ENCODE measurements at places on chromosomes 2 and 18.
A peak's percentile ranks its signal among the peaks of the same experiment; 100 is the strongest.

DNA sequence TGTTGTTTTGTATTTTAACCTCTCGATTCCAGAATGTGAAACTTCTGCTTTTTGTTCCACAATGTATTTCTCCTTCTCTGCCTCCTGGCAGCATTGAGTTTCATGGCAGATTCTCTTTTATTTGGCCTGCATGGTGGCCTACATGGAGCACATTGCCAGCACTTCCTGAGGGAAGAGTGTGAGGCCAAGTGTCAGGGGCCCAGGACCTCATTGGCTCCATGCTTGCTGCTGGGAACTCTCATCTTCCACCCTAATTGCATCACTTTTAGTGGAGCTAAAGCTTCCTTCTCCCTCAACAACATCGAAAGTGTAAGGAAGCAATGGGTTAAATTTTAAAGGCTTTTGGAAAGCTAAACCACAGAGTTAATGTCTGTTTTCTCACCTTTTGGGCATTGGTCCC, 9.5 kb downstream of the TRIB2 start:
- DNase-seq = no peak

DNA sequence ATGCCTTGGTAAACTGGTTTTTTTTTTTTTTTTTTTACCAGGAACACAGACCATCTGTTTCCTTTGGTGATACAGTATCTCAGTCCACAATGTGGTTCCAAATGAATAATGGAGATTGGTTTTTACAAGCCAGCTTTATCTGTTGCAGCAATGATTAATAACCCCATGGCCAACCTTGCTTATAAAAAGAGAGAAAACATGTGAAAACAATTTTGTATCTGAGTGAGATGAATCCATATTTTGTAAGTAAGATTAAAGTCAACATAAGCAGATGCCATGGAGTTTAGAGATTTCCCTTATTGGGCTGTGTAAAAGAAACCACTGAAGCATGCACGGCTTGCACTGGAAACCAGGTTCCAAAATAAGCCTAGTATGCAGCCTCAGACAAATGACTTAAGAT, 108.6 kb upstream of the CNTNAP5 start:
- peak; percentile 2 for DNase-seq

DNA sequence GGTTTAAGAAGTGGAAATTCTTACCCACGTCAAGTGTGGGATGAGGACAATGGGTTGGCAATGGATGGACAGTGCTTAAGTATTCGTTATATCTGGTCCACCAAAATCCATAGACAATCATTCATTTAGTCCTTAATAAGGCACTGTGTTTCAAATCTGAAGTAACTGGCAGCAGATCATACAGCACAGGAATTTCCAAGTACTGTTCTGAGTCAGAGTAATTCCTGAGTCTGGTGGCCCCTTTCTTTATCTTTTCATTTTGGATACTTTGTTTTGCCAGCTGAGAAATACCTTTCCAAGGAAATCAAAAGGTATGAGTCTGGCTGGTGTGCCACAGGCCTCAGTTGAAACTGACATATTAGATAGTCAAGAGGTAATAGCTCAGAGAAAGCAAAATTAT, 31.4 kb upstream of the CCDC102B start:
- DNase-seq = no peak

- DNase-seq = peak; percentile 27
These were observed 580.1 kb downstream of the ZEB2 start for GRCh38 chr2:143939626-143940330.

- DNase-seq = no peak
These were observed 43.1 kb upstream of the LONRF2 start for GRCh38 chr2:100365434-100365833.

DNA sequence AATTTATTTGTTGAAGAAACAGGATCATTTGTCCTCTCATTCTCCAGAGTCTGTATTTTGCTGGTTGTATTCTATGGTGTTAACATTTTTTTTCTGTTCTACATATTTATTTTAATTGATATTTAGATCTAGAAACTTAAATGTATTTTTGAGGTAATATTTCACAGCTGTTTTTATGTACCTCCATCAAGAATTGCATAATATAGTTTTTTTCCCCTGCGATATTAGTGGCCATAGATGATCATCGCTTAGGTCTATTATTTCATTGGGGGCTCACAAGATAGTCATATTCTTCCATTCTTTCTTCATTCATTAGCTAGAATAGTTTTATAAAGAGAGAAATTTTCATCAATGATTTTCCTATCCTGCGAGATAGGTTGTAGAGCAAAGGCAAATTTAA, 89.3 kb downstream of the PARD3B start:
- DNase-seq = no peak

DNA sequence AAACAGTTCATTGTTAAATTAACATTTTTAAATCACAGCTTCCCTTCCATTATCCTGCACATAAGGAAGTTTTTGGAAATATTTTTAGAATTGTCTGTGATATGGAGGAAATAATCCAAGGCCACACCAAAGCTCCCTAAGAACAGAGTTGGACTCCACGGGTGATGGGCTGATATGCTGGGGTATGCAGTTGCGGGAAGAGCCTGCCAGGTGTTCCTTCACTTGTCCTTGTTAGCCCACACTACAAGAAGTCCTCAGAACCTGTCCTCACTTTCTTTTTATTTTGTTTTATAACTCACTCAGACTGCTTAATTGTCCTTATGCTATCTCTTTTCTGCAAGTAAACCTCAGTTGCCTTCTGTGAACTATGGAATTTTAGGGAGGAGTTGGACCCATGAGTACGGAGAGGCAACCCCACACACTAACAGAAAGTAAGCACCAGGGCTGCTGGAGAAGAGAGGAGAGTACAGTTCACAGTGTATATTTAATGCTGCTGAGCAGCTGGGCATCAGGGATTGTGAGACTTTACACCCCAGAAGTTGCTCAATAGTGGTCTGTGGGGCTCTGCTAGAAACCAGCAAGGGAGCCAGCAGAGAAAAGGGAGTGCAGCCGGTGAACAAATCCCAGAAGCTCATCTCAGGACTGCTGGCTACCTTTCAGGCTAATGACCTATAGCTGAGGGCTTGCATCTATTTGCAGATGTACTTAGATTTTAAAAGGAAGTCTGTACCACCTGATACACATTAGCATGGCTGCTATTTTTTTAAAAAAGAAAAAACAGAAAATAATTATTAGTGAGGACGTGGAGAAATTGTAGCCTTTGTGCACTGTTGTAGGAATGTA, 280.1 kb upstream of the STON1 start:
- no peak for DNase-seq

DNA sequence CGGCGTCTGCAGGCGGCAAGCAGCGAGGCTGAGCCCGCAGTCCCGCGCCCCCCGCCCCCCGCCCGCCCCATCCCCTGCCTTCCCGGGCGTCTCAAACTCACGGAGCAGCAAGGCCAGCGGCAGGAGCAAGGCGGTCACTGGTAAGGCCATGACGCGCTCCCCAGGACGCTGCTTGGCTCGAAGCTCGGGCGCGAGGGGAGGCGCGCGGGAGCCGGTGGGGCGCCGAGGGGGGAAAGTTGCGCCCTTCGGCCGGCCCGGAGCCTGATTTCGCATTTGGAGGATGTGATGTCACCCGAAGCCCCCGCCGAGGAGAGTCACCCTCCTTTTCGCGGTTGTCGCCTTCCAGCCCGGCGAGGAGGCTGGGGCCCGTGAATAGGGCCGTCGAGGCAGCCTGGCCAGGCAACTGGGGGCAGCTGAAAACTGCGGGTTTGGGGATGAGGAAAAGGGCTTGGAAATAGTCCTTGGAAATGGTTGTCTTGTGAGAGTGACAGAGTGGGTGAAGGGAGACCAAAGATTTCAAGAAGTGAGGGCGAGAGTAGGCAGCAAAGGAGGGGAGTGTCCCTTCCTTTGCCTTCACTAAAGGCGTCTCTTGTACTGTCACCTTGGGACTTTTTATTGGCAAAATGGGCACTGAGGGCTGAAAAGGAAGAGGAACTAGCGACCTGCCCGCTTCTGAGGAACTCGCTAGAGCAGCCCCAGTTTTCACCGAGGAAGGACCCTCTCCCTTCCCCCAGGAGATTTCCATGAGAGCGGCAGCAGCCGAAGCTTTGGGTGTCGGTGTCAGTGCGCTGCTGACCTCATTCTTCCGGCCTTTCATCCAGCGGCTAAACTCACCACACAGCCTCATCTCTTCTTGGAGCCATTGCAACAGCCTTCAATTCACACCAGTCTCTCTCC, at the start of gene CD8A:
Gene CD8A (minus strand): TSS at position 238 of the 897 bp plus-strand sequence. CDS start 88 bp downstream, at position 150.
- no peak for DNase-seq

GRCh38 chr2:156322051-156322685, 10.4 kb downstream of the NR4A2 start:
- no peak for DNase-seq

- no peak for DNase-seq
These were observed 8.1 kb upstream of the IL1A start for GRCh38 chr2:112792419-112792818.

GRCh38 chr18:21548647-21549046, 51.9 kb downstream of the ESCO1 start:
- DNase-seq = no peak

GRCh38 chr2:23926290-23926749, 603 bp downstream of the ATAD2B start:
- no peak for DNase-seq

- no peak for DNase-seq
These were observed 818.5 kb upstream of the SALL3 start for GRCh38 chr18:78160961-78161656.

DNA sequence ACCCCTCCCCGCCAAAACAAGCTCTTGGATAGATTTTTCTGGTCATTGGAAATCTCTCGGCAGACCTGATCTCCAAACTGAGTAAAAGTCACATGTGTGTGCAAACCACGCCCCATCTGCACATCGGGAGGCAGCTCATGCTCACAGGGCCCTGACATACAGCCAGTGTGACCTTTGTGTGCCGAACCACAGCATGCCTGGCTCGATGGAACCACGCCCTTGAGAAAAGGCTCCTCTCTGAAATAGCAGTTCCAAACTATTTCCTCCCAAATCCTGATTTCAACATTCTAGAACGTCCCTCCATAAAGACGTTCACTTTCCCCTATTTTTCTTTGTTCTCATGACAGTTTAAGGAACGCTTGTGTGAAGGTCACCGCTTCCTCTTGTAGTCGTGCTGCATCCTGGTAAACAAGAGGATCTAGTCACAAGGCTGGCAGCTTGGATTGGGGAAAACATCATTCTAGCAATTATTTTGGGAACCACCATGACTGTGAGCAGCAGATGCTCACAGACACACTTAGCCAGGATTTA, 59.3 kb upstream of the MAP4K4 start:
- no peak for DNase-seq

- DNase-seq = peak; percentile 90
These were observed 166.1 kb downstream of the CLIP4 start for GRCh38 chr2:29281086-29281915.

DNA sequence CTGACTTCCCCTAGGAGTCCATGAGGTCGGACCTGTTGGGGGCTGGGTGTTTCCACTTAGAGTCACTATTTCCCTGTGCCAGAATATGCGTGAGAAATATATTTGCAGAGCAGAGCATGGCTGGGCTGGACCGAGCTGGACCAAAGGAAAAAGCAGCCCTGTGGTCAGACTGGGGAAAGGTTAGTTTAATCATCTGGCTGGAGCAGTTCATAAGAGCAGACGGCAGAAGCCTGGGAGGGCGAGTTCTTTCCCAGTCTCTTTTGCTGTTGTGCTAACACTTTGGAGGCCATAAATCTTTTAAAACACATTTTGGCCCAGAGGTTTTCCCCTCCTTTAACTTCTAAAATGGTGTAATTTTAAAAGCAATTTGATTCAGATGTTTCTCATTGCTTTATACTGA, 66.5 kb downstream of the GLI2 start:
- DNase-seq = no peak

DNA sequence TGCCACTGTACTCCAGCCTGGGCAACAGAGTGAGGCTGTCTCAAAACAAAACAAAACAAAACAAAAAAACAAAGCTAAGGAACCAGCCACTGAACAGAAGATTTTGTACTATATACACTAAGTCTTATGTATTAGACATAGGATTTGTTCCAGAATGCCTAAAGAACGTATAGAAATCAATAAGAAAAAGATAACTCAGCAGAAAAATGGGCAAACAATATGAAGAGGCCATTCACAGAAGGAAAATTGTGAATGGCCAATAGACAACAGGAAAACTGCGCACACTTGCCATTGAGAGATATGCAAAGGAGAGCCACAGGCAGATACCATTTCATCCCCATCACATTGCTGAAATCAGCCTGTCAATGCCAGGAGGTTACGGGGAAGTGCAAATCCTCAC, 14.9 kb upstream of the UBE2F start:
- no peak for DNase-seq

- no peak for DNase-seq
These were observed 232 bp downstream of the SNED1 start for GRCh38 chr2:240998706-240998994.

DNA sequence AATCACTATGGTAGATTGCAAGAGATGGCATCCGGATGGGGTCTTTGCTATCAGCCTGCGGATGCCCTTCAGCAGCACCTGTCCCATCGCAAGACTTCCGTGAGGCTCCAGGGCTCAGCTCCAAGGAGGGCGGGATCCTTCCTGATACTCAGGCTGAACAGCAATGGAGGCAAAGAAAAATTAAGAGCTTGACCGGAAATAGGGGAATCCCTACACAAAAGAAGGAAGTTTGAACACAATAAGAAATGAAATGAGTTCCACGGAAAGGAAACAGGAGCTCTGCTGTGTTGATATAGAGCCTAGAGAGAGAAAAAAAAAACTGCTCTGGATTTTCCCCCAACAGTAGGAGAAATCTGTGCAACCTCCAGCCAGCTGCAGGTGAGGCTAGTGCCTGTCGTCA, 91.9 kb downstream of the ARL4C start:
- DNase-seq = no peak

DNA sequence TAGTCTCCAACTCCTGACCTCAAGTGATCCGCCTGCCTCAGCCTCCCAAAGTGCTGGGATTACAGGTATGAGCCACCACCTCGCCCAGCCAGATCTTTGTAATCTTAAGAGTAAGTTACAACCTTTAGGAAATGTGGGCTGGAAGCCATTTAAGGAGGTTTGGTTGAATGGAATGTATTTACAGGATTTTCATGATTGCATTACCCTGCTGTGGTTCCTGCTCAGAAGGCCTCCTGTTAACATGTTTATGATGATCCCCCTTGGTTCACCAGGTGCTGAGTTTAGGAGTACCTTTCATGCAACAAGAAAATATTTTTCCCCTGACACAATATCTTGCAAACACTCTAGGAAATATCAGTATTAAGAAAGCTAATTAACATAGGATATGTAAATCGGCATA, 187.4 kb upstream of the SH3BP4 start:
- DNase-seq = no peak

GRCh38 chr18:5370332-5370731, 74.8 kb upstream of the ZBTB14 start:
- no peak for DNase-seq

DNA sequence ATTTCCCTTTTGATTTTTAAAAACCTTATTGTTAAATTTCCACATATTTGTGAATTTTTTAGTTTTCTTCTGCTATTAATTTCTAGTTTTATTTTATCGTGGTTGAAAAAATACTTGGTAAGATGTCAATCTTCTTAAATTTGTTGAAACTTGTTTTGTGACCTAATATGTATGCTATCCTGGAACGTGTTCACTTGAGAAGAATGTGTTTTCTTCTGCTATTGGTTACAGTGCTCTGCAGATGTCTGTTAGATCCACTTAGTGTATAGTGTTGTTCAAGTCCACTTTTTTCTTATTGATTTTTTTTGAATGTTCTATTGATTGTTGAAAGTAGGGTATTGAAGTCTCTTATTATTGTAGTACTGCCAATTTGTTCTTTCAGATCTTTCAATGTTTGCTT, 116.5 kb upstream of the NETO1 start:
- no peak for DNase-seq

Measured in Ammon's horn (tissue), 1 donor.